ENCODE measurements at places on chromosomes 5 and 9.

GRCh38 chr5:155728146-155728856 is 598.7 kb upstream of the SGCD start:
- peak; percentile 31 for DNase-seq

DNA sequence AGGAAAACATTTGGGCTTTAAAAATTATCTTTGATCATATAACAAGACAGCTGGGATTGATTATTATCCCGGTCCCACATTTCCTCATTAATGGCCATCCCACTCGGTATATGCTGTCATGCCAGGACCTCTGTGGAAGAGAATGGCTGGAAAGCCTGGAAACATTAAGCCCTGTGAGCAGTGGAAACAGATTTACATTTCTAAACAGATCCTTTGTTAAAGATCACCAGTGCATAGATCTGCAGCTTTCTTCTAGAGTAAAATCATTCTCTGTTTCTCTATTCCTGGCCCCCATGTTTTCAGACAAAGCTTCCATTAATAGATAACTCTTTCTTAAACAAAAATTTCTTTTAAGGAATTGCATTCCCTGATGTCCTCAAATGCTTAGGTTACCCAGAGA is 152.2 kb downstream of the CAVIN4 start:
- DNase-seq, result no peak

DNA sequence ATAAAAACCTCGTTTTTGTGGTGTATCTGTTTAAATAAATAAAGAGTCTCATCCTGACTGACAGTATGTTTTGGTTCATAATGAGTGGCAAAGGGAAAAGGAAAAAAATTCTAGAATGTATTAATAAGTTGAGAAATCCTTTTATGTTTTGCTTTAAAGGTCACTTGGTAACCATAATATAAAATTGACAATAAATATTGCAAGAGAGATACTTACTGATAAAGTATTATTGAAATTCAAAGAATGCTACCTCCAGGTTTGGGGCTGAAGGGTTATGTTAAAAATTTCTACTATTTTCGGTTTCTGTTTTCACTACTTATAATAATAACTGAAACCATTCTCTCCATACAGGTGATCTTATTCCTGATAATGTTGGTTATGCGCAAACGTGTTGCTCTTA is 85.4 kb upstream of the FSD1L start:
- DNase-seq, result no peak

DNA sequence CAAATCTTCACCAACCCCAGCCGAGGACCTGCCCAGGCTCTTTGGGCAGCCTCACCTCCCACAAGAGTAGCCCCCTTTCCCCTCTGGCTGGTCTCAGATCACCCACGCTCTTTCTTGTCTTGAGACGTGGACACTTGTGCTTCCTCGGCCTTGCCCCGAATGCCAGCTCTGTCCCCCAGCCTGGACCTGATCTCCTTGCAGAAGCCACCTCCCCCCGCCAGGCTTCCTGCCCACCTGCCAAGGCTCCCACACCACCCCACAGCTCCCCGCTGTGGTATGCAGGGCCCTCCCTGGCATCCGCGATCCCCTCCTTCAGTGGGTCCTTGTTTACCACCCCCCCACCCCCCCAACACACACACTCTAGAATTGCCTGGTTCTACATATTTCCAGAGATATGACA is 133.7 kb downstream of the ROR2 start:
- DNase-seq, result no peak

- DNase-seq, result no peak
These were observed 264.3 kb upstream of the KCNN2 start for GRCh38 chr5:114097570-114097969.

DNA sequence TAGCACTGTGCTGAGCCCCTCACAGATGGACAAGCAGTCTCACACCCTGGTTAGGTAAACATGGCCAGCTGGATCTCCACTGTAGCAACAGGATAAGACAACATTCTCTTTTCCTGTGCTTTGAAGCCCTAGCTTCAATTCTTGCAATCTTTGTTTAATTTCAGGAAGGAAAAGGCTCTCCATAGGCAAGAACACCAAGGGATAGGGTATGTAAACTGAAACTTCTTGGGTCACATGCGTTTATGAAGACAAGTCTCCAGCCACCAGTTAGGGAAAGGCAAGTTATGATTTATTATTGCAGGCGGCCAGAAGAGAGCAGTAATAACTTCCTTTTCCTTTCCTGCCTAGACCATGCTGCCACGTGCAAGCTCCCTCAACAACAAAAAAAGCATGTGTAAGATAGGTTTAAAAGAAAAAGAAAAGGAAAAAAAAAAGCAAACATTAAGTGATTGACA is 50.1 kb upstream of the POU5F2 start:
- DNase-seq, result no peak

DNA sequence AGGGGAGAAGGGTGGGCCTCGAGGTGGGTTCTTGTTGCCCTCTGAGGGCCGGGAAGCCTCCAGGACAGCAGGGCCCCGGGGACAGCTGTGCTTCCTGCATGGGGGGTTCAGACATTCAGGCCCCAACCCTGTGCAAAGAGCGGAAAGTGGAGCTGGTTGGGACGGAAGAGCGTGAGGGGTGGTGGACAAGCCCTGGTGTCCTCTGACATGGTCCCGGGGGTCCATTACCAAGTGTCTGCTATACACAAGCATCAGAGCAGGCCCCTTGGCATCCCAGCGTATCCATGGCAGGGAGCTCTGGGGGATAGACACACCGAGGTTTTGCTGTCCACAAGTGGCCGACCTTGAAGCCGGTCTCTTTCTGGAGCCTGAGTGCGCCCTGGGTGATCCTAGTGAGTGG is 9.3 kb downstream of the PLPP7 start:
- DNase-seq, result no peak

DNA sequence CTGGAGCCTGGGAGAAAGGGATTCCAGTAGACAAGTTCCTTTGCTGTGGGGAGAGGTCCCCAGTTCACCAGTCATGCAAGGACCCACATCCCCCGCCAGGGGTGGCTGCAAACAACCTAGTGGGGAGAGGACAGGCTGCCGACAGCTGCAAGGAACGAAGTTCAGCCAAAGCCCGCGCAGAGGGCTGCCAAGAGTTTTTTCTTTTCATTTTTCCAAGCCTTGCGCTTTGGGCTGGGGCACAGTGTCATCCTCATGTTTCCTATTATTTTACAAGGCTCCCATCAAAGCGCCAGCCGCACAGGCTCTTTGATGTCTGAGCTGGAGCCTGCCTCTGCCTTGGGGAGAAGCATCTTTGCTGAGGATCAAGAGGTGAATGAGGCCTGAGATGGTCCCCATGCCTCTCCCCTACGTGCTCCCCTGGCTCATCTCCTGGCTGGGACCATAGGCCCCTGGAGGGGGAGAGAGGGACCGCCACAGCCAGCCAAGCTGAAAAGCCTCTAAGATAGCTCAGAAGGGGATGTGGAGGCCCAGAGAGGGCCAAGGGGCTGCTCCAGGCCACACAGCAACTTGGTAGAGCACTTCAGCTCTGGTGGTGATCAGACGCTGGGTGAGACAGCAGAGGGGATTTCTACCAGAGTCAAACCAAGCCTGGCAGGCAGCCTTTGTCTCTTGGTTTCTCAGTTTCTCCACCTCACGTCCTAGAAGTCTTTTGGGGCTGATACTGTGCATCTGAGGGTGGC is 50.4 kb upstream of the SYNPO start:
- peak; percentile 8 for DNase-seq

- no peak for DNase-seq
These were observed 313.5 kb upstream of the MSX2 start for GRCh38 chr5:174410716-174411478.

DNA sequence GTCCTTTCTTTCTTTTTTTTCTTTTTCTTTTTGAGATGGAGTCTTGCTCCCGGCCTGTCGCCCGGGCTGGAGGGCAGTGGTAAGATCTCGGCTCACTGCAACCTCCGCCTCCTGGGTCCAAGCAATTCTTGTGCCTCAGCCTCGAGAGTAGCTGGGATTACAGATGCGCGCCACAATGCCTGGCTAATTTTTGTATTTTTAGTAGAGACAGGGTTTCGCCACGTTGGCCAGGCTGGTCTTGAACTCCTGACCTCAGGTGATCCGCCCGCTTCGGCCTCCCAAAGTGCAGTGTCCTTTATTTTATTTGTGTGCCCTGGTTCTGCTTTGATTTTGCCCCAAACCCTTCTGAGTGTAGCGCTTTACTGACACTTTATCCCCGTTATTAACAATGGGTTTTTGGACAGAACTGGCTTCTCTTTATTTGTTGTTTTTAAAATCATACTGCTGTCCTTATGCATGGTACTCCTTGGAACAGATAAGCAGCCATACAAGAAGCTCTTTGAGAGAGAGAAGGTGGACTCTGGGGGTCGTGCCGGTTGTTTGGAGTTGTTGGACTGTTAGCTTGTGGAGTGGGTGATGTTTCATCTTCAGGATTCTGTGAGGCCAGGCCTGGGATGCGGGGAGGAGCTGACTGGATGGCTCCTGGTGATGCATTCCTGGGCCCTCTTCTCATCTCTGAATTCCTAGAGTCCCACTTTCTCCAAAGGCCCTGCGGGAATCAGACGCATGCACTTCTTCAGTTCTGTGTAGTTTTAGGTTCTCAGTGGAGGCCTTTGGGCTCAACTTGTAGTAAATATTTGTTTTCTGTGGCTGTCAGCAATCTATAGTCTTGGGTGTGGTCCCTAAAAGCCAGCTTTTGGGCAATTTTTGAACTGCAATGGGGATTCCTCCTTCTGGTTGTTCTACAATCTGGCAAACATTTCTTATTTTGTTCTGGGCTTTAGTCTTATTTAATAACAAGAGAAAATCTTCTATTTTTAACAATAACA is 47.8 kb downstream of the PTTG1 start:
- no peak for DNase-seq

GRCh38 chr9:89522261-89522958 is 24.5 kb upstream of the SEMA4D start:
- DNase-seq, result peak; percentile 42

DNA sequence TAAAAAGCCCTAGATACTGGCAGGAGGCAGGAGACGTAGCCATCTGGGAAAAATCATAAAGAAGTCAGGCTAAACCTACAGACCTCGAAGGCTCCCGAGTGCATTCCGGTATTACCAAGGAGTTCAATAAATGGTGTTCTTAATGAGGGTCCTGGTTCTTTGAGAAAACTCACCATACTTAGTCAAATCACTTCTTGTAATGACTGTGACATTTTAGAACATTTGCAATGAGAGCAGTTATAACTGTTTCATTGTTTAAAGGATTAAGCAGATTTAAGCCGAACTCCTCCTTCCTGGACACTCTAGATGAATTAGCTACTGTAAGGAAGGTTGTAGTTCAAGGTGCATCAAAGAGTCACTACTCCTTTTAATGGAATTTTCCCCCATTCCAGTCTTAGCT is 67.8 kb downstream of the EFNA5 start:
- DNase-seq, result no peak

DNA sequence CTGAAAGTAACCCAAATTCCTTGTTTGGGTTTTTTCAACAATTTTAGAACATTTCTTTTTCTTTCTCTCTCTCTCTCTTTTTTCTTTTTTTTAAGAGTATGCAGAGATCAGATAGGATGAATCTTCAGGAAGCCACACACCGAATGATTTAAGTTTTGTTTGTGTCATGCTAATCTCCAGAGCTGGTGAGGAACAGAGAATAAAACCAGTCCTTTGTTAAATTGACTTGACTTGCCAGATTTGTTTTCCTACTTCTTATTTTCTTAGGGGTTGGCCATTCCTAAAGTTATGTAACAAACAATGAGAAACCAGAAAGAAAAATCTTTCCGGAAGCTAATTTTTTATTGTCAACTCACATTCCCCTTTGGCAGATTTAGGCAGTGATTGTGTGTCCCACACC is 1669.3 kb upstream of the CDH6 start:
- DNase-seq, result no peak

DNA sequence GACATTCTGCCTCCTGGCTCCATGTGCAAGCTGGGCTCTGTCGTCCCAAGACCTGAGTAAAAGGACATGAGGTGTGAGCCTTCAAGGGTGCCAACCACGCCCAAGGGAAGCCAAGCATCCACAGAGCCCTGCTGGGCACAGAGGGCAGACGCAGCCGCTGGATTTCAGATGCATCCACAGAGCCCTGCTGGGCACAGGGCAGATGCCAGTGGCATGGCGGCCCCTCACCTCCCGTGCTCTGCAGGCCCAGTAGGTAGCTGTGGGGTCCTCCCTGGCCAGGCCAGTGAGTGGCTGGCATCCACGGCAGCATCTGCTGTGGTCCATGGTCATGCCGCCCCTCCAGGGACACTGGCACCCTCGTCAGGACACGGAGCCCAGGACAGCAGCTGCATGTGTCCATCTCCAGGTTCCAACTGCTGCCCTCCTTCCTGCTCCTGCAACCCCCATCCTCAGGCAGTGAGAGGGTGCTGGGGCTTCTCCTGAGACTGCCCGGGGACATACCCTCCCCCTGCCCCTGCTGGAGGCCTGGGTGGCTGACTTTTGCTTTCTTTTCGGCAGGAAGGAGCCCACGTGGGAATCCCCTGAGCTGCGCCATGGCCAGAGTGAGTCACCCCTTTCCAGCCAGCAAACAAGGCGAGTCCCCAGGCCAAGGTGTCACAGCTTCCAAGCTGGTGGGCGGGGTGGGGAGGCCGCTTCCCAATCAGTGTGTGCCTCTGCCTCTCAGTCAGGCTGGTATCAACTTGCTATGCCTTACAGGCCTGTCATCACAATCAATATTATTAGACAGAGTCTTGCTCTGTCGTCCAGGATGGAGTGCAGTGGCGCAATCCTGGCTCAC is 4.0 kb upstream of the TRAF2 start:
- DNase-seq, result no peak

DNA sequence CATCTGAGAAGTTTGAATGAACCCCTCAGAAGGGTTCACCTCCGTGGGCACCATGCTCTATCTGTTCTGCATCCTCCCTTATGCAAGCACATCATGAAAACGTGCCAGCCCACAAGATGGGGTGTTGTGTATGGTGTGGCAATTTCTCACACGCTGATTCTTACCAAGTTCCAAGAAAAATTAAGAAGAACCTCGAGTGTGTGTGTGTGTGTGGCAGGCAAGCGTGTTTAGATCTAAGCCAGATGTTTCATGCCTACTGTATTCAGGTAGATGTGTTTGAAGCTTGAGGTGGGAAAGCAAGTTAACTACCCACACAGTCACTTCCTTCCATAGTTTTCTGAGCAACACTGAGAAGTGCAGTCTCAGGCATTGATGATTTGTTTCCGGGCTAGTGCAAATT is 77.7 kb upstream of the GNA14 start:
- no peak for DNase-seq

DNA sequence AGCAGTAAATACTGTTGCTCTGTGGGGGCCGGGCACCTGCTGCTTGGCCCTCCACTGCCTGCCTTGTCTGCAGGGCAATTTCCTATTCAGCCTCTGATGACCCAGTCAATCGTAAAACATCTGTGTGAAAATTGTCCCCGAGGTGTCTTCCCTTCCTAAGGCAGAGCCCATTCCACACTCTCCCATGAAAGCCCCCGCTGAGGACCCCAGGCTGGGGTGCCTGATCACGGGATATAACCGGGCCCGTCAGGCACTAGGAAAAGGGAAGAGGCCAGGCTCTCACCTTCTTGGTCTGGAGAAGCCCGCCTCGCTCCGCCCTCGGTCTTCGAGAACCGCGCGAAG is 27.2 kb upstream of the SCGB3A1 start:
- DNase-seq, result no peak

Data from substantia nigra (tissue), 51 donors.